ENCODE measurements at places on chromosomes 6 and 20. TPM values are rescaled to one million over a fixed set of nuclear protein-coding genes. Genes with fewer than 3 reads are reported as not detected.
A peak's percentile ranks its signal among the peaks of the same experiment; 100 is the strongest.

- no peaks in the 10 kb centered on the region for H3K4me1 ChIP-seq
- H3K4me3 ChIP-seq: no peak overlapping the region
- no peak for DNase-seq
- peaks cover 1% of the 10 kb centered on the region for H3K27me3 ChIP-seq
- H3K36me3 ChIP-seq: no peaks in the 10 kb centered on the region
- H3K27ac ChIP-seq: no peak overlapping the region
Observed at GRCh38 chr20:46420878-46421277, 14.5 kb upstream of the ELMO2 start.

- no peak overlapping the region for H3K4me3 ChIP-seq
- H3K4me1 ChIP-seq: no peaks in the 10 kb centered on the region
- DNase-seq: no peak
Observed at GRCh38 chr6:54107470-54108090, 3.7 kb upstream of the MLIP start.

GRCh38 chr6:51570168-51570921, 517.1 kb downstream of the PKHD1 start:
- no peaks in the 10 kb centered on the region for H3K36me3 ChIP-seq
- DNase-seq: no peak
- H3K4me1 ChIP-seq: no peaks in the 10 kb centered on the region
- no peak overlapping the region for H3K27ac ChIP-seq
- H3K4me3 ChIP-seq: no peak overlapping the region

DNA sequence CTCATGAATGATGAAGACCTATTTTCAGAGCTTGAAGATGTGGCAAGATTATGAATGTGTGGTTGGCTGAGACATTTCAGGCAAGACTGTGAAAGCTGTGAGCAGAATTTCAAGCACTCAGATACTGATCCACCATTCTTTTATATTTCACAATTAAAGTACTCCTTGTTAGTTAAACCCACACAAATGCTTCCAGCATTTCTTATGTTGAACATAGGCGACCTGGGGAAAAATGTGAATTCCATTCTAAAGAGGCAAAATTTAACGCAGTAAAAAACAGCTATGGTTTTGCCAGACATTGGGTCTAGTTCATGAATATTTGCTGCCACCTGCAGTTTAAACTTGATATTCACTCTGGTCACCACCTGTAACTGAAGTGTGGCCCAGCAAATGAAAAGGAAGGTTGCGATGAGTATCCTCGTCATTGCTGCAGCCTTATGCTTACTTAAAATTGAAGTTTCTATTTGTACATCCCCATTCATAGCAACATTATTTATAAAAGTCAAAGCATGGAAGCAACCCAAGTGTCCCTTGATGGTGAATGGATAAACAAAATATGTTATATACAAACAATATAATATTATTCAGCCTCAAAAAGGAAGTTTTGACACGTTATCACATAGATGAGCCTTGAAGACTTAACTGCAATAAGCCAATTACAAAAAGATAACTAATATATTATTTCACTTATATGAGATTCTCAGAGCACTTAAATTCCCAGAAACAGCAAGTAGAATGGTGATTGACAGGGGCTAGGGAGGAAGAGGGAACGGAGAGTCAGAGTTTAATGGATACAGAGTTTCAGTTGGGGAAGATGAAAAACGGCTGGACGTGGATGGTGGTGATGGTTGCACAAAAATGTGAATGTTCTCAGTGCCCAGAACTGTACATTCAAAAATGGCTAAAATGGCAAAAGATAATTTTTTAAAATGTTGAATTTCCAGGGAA, 32.4 kb upstream of the FAM184A start:
- no peaks in the 10 kb centered on the region for H3K27me3 ChIP-seq
- no peaks in the 10 kb centered on the region for H3K36me3 ChIP-seq
- no peak overlapping the region for H3K27ac ChIP-seq
- H3K4me1 ChIP-seq: no peaks in the 10 kb centered on the region
- peak; percentile 28 for DNase-seq

GRCh38 chr6:128365520-128366160, 154.8 kb downstream of the PTPRK start:
- no peaks in the 10 kb centered on the region for H3K36me3 ChIP-seq
- H3K27ac ChIP-seq: no peak overlapping the region
- H3K4me1 ChIP-seq: no peaks in the 10 kb centered on the region
- no peak for DNase-seq
- H3K4me3 ChIP-seq: no peak overlapping the region

GRCh38 chr6:25088513-25088912, 152.8 kb upstream of the RIPOR2 start:
- no peak overlapping the region for H3K4me3 ChIP-seq
- no peak for DNase-seq
- H3K36me3 ChIP-seq: no peaks in the 10 kb centered on the region
- no peak overlapping the region for H3K27ac ChIP-seq
- H3K4me1 ChIP-seq: no peaks in the 10 kb centered on the region

- no peaks in the 10 kb centered on the region for H3K36me3 ChIP-seq
- no peak for DNase-seq
- H3K27me3 ChIP-seq: no peaks in the 10 kb centered on the region
- H3K4me1 ChIP-seq: peaks cover 46% of the 10 kb centered on the region
- no peak overlapping the region for H3K4me3 ChIP-seq
- peak overlapping the region; percentile 91 for H3K27ac ChIP-seq
Observed at GRCh38 chr20:47417245-47418068, 61.0 kb upstream of the ZMYND8 start.

GRCh38 chr6:83199173-83199862, 6.2 kb downstream of the RWDD2A start:
- no peaks in the 10 kb centered on the region for H3K36me3 ChIP-seq
- no peaks in the 10 kb centered on the region for H3K27me3 ChIP-seq
- H3K4me3 ChIP-seq: no peak overlapping the region
- DNase-seq: no peak

DNA sequence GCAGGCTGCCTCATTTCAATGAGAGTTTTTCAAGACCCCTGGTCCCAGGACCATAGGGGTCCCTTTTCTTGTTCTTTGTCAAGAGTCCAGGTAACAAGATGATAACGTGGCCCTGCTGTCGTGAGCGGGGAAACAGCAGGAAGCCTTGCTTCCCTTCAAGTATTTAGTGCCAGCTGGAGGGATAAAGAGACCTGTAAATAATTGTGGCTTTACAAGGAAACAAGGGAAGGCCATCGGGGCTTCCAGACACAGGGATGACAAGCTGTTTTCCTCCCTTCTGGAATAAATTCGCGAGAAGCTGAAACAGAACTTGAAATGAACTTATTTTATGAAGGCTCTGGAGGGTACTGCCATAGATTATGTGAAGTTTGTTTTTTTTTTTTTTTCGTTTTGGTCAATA, 163.2 kb downstream of the SYNDIG1 start:
- no peaks in the 10 kb centered on the region for H3K27me3 ChIP-seq
- DNase-seq: no peak
- no peak overlapping the region for H3K27ac ChIP-seq
- no peaks in the 10 kb centered on the region for H3K4me1 ChIP-seq
- H3K4me3 ChIP-seq: no peak overlapping the region

DNA sequence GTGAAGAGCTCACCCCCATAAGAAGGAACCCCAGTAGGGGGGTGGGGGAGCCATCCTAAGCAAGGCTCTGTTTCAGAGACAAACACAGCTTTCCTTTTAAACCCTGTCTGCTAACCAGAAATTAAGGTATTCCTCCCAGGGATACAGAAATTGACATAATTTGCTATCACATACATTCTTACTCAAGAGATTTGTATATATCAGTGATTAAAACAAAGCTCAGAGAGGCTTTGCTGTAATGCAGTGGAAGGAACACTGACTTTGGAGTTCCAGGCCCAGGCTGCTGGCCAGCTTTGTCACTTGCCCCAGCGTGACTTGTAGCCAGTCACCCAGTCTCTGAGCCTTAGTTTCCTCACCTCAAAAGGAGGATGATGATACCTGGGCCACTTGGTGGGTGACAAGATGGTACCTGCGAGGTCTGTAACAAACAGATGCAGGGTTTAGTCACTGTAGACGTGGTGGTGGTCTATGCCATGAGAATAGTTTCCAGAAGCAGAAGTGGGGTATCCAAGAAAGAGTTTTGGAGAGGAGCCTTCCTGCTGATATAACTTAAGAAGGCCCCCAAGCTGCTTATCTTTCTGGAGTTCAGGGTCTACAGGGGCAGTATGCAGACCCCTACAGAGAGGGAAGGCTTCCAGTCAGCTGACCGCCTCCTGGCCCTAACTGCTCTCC, 3.2 kb upstream of the FOXF2 start:
- H3K27me3 ChIP-seq: peaks cover 25% of the 10 kb centered on the region
- no peaks in the 10 kb centered on the region for H3K4me1 ChIP-seq
- DNase-seq: no peak
- H3K36me3 ChIP-seq: no peaks in the 10 kb centered on the region

Gene ZSCAN23
- polyA plus RNA-seq: 0.28 TPM

Gene YTHDF1
- polyA plus RNA-seq: 4.6 TPM

Gene ECT2L
- polyA plus RNA-seq: not detected

Measured in GM12878 (cell line).